ENCODE measurements at places on chromosomes 4 and X. TPM values are rescaled to one million over a fixed set of nuclear protein-coding genes. Genes with fewer than 3 reads are reported as not detected.

The ANOS1 gene
- under 0.01 TPM for total RNA-seq

GRCh38 chr4:84803720-84804119 is 162.8 kb downstream of the WDFY3 start:
- peaks cover 5% of the 10 kb centered on the region for H3K36me3 ChIP-seq
- H3K27ac ChIP-seq, result no peak overlapping the region
- H3K4me3 ChIP-seq, result no peak overlapping the region
- H3K27me3 ChIP-seq, result no peaks in the 10 kb centered on the region

DNA sequence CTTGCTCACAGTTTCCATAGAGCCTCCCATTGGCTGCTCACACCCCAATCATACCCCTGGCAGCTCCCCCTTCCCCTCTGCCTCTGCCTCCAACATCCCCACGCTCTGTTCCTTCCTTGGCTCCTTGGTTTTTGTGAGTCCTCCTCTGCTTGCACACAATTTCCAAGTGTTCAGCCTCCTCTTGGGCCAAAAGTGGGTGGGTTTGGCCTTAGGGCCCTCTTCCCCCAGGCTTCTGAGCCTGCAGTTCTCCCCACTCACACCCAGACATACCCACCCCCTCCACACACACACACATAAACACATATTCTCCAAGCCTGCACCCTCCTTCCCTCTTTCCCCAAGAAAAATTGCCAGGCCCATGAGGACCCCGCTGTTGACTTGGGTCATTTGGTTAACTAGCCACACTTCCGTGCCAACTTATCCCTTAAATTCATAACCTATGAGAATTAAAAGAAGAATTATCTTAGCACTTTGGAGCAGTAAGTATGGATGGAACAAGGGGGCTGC is 4.5 kb downstream of the APLN start:
- no peaks in the 10 kb centered on the region for H3K27me3 ChIP-seq
- DNase-seq, result no peak
- H3K4me3 ChIP-seq, result no peak overlapping the region
- H3K27ac ChIP-seq, result no peak overlapping the region
- H3K36me3 ChIP-seq, result no peaks in the 10 kb centered on the region
- H3K4me1 ChIP-seq, result no peaks in the 10 kb centered on the region

The BEND2 gene
- not detected for total RNA-seq

GRCh38 chr4:114728426-114728825 is 129.8 kb downstream of the UGT8 start:
- H3K4me3 ChIP-seq, result no peak overlapping the region
- no peaks in the 10 kb centered on the region for H3K27me3 ChIP-seq
- DNase-seq, result no peak
- no peaks in the 10 kb centered on the region for H3K36me3 ChIP-seq
- H3K27ac ChIP-seq, result no peak overlapping the region
- no peaks in the 10 kb centered on the region for H3K4me1 ChIP-seq

The RHOXF2 gene
- not detected for total RNA-seq

DNA sequence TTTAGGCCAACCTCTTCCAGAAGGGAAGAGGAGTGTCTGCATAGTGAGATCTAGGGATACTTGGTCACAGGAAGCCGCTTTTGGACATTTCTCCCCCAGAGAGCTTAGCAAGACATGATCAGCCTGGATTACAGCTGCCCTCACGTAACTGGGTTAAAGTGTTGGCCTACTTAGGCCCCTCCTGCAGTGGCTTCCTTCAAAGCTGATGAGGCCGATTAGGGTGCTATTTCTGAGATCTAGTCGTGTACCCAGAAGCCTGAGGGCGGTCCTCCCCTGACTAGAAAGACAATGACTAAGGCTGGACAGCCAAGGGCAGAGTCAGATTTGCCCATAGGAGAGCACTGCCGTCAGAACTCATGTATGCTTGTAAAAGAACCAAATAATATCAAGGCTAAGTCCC is 135.0 kb downstream of the AMMECR1 start:
- H3K27me3 ChIP-seq, result no peaks in the 10 kb centered on the region
- H3K4me1 ChIP-seq, result peaks cover 8% of the 10 kb centered on the region
- DNase-seq, result no peak
- no peak overlapping the region for H3K27ac ChIP-seq

The STOX2 gene
- 0.66 TPM for total RNA-seq

The CLGN gene
- 11.8 TPM for total RNA-seq

The DMP1 gene
- total RNA-seq, result not detected

DNA sequence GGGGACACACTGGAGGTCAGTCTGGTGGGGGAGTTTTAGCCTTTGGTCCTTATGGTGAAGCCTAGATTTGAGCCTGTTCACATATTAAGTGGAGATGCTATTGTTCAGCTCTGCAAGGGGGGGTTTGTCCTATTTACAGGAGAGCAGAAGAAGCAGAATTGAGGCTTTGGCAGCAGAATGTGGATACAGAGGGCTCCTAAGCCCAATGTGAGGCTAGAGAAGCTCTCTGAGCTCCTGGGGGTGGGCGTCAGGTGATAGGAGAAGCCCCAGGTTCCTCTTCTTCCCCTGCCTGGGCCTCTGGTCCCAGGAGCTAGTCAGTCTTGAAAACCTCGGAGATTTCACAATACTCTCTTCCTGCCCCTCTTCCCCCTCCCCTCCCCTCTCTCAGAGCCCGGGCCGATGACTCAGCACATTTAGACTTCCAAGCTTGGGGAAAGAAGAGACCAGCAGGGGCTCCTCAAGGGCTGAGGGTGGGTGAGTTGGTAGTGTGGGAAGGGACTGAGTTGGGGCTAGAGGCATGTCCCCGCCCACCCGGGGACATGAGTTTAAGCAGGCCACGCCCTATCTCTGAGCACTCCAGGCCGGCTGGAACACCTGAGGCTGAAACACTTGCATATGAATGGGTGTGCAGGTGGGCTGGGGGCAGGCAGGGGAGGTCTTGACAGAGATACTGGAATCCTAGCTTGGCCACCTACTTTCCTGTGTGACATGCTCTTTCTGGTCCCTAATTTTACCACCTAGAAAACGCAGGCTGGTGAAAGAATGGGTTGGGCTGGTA is 3.4 kb downstream of the TFE3 start:
- peaks cover 9% of the 10 kb centered on the region for H3K4me1 ChIP-seq
- H3K36me3 ChIP-seq, result peaks cover 19% of the 10 kb centered on the region
- H3K27me3 ChIP-seq, result no peaks in the 10 kb centered on the region
- H3K4me3 ChIP-seq, result peak overlapping the region; percentile 44

DNA sequence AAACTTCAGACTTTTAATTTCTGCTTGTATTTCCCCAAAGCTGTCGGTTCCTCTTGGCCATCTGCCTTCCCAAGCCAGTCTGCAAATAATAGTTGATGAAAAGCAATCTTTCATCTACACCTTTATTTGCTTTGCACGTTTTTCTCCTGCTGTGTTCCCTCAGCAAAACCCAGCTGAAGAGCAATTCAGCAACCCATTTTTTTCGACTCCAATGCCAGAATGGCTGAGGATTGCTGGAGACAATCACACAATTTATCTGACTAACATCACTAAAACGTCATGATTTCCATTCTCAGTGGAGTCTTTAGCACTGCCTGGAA is 94.3 kb downstream of the GPRIN3 start:
- H3K27me3 ChIP-seq, result no peaks in the 10 kb centered on the region
- no peaks in the 10 kb centered on the region for H3K36me3 ChIP-seq
- H3K27ac ChIP-seq, result no peak overlapping the region

- H3K27me3 ChIP-seq, result no peaks in the 10 kb centered on the region
- no peak for DNase-seq
- H3K4me1 ChIP-seq, result no peaks in the 10 kb centered on the region
- no peak overlapping the region for H3K27ac ChIP-seq
Measured at GRCh38 chrX:3994315-3994714, 280.9 kb upstream of the PRKX start.

DNA sequence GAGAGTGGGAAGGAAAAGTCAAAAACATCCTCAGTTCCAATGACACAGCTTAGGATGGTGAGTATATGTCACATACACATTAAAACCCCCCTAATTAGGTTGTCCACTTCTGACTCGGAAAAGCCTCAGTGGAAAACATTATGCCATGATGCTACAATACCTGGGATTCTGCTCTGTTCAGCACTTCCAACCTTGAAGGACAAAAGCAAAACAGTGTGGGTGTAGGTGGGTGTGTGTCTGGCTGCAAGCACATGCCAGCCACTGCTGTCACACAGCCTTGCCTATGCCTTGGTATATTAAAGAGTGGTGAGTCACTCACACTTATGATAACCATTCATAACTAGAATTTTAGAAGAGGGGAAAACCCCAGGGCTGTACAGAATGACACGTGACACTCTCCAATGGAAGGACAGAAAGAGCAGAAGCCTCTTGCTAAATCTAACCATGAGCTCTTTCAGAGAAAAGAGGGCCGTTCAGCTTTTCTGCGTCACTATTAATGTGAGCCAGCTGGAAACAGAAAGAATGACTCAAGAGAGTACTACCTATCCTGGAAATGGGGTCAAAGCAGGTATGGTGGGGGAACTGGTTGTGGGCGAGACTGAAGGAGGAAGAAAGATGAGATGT is 159.6 kb downstream of the TET2 start:
- no peaks in the 10 kb centered on the region for H3K4me1 ChIP-seq
- H3K27me3 ChIP-seq, result no peaks in the 10 kb centered on the region
- no peaks in the 10 kb centered on the region for H3K36me3 ChIP-seq
- no peak overlapping the region for H3K27ac ChIP-seq
- peak; percentile 13 for DNase-seq
- H3K4me3 ChIP-seq, result no peak overlapping the region

DNA sequence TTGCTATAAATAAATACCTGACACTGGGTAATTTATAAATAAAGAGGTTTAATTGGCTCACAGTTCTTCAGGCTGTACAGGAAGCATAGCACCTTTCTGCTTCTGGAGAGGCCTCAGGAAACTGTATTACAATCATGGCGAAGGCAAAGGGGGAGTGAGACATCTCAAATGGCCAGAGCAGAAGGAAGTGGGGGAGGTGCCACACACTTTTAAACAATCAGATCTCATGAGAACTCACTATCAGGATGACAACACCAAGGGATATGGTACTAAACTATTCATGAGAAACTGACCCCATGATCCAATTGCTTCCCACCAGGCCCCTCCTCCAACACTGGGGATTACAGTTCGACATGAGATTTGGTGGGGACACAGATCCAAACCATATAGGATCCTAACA is 11.7 kb upstream of the TCEAL9 start:
- H3K4me3 ChIP-seq, result no peak overlapping the region
- no peaks in the 10 kb centered on the region for H3K4me1 ChIP-seq
- DNase-seq, result no peak
- H3K27ac ChIP-seq, result no peak overlapping the region

GRCh38 chr4:80072228-80072743 is 743 bp downstream of the ANTXR2 start:
- peak overlapping the region; percentile 93 for H3K4me3 ChIP-seq
- peaks cover 3% of the 10 kb centered on the region for H3K36me3 ChIP-seq
- H3K27me3 ChIP-seq, result no peaks in the 10 kb centered on the region

GRCh38 chr4:104890598-104891275 is 255.9 kb upstream of the TET2 start:
- DNase-seq, result no peak
- no peak overlapping the region for H3K27ac ChIP-seq
- no peaks in the 10 kb centered on the region for H3K36me3 ChIP-seq
- no peak overlapping the region for H3K4me3 ChIP-seq
- H3K4me1 ChIP-seq, result no peaks in the 10 kb centered on the region

The F8A2 gene
- total RNA-seq, result not detected

GRCh38 chrX:16479206-16479869 is 170.6 kb upstream of the S100G start:
- no peaks in the 10 kb centered on the region for H3K36me3 ChIP-seq
- peak; percentile 77 for DNase-seq
- no peaks in the 10 kb centered on the region for H3K27me3 ChIP-seq
- peaks cover 2% of the 10 kb centered on the region for H3K4me1 ChIP-seq
- peak overlapping the region; percentile 39 for H3K27ac ChIP-seq

DNA sequence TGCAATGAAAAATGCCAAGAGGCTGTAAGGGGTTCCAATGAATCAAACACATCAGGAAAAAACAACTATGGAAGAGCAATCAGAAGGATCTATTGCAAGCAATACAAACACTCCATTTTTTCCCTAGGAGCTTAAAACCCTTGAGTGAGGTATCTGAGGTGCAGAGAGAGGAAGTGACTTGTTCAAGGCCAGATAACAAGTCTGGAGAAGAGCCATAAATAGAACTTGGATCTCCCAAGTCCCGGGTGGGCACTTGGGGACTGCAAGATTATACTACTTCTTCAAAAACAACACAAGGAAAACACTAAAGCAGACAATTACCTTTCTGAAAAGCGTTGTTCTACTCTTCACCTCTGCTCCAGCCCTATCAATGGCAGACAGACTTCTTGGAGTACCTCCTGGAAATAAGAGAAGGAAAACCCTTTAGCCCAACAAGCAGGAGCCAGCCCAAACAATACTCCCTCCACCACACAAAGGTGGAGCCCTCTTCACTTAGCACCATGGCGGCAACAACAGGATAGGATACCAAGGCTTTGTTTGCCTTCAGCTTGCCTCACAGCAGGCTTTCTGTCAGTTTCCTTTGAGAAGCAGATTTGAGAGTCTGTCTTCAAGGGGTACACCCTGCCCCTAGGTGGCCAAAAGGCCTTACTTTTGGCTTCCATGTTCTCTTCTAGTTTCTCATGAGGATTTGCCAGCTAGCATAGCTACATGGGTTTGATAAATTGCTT is 26.0 kb downstream of the AIFM1 start:
- DNase-seq, result peak; percentile 10
- no peaks in the 10 kb centered on the region for H3K4me1 ChIP-seq
- H3K4me3 ChIP-seq, result no peak overlapping the region
- H3K36me3 ChIP-seq, result no peaks in the 10 kb centered on the region

The NFKB1 gene
- total RNA-seq, result 32.5 TPM

The MAGEB1 gene
- not detected for total RNA-seq

- H3K4me3 ChIP-seq, result no peak overlapping the region
- H3K4me1 ChIP-seq, result no peaks in the 10 kb centered on the region
- H3K27ac ChIP-seq, result no peak overlapping the region
- no peaks in the 10 kb centered on the region for H3K27me3 ChIP-seq
- H3K36me3 ChIP-seq, result no peaks in the 10 kb centered on the region
- DNase-seq, result peak; percentile 68
Measured at GRCh38 chr4:32172761-32173160, 1452.6 kb downstream of the PCDH7 start.

DNA sequence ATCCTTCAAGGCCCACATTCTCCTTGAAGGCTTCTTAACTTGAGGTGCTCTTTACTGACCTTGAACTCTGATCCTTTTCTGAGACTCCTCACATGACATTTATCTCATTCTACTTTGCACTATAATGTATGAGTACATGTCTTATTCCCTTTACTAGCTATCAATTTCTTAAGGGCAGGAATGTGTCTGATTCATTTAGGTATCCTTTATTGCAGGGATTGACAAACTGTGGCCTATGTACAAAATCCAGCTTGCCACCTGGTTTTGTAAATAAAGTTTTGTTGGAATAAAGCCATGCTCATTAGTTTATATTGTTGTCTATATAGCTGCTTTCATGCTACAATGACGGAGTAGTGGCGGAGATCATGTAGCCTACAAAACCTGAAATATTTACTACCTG is 36.7 kb downstream of the SLC4A4 start:
- no peaks in the 10 kb centered on the region for H3K27me3 ChIP-seq
- no peak for DNase-seq
- H3K4me3 ChIP-seq, result no peak overlapping the region
- H3K27ac ChIP-seq, result no peak overlapping the region

The BOD1L1 gene
- 34.3 TPM for total RNA-seq

Data from fibroblast of lung (primary cell).